ENCODE measurements at places on chromosomes 7 and 10.

- peak; percentile 42 for DNase-seq
These were observed 70.9 kb downstream of the GCC1 start for GRCh38 chr7:127514499-127514898.

DNA sequence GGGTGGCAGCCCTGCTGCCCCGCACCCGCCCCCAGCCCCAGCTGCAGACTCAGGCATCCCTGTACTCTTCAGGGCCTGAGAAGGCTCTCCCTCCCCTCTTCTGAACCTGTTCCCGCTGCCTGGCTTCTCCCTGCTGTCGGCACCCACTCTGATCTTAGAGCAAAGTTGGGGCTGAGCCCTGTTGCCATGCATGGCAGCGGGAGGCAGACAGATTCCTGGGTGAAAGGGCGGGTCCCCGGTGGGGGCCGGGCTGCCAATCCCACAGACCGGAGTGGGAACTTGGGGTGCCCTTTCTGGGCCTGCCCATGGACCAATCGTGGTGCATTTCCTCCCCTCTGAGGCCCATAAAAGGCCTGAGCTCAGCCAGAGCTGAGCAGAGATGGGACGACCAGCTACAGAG lies 80.7 kb downstream of the SPDYE5 start:
- DNase-seq, result no peak

DNA sequence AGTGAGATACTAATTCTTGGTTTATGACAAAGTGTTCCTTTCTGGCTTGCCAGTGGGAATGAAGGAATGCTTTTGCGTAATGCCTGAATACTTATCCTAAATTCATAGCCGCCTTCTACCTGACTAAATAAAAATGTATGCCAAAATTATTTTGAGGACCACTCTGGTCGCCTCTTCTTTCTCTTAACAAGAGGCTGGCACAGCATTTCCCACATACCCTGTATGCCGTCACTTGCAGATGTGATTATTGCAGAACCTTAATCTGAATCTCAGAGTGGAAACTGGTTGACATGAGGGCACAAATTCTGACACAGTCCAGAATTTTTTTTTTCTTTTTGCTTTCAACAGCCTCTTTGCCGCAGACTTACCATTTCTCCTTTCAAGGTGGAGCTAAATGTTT lies 124.6 kb upstream of the GLCCI1 start:
- no peak for DNase-seq

- no peak for DNase-seq
These were observed 38.9 kb downstream of the TCF7L2 start for GRCh38 chr10:112988839-112989406.

DNA sequence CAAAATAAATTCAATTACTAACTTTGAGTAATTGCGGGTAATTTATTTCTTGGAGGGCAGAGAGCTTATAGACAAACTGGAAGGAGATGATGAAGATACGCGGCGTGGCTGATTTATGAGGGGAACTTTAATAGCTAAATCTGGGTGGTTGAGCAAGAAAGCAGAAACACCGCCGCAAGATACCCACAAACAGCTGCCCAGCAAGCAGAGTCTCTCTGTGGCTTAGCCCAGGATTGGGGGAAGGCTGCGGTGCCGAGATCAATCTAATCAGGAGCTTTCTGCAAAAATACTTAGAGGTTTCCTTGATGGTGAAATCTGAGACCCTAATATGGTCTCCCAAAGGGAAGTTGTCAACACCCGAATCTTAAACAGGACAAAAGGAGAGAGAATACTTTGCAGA lies 94.9 kb upstream of the MGMT start:
- no peak for DNase-seq

GRCh38 chr10:33459602-33460001 lies 125.1 kb upstream of the NRP1 start:
- no peak for DNase-seq

DNA sequence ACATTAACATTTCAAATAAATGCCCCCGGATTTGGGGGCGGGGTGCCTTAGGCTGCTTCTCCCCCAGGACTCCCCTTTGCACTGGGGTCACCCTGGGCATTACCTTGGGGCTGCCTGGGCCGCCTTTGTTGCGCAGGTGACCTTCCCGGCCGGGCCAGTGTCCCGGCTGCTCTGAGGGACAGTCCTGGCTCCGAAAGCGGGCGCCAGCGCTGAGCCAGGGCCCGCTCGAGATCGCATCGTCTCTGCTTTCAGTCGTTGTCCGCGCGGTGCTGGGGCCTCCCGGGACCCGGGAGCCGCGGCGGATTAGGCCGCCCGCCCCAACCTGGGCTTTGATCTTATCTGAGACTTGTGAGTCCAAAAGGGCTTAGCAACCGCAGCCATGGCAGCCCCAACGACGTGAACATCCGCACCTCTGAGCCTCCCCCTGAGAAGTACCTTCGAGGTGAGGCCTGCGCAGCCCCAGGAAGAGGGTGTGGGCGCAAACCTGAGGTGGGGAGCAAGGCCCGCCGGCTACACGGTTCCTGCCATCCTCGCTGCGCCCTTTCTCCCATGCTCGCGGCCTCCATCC lies 14.8 kb upstream of the WAPL start:
- no peak for DNase-seq

DNA sequence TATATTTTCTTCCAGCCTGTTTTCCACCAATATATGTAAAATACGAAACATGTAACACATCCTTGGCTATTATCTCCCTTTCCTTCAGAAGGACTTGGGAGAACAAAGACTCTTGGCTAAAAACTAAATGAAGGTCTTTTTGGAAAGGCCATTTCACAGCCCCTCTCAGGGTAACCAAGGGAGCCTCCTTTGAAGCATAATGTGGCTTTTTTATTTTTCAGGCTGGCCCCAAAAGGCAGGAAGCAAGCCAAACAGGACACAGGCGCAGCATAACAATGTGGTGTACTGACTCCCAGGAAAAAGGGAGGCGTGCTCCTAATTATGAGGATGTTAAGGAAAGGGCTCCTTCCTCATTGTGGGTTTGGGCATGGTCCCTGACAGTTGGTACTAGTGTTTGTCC lies 30.3 kb upstream of the CCSER2 start:
- DNase-seq, result no peak

DNA sequence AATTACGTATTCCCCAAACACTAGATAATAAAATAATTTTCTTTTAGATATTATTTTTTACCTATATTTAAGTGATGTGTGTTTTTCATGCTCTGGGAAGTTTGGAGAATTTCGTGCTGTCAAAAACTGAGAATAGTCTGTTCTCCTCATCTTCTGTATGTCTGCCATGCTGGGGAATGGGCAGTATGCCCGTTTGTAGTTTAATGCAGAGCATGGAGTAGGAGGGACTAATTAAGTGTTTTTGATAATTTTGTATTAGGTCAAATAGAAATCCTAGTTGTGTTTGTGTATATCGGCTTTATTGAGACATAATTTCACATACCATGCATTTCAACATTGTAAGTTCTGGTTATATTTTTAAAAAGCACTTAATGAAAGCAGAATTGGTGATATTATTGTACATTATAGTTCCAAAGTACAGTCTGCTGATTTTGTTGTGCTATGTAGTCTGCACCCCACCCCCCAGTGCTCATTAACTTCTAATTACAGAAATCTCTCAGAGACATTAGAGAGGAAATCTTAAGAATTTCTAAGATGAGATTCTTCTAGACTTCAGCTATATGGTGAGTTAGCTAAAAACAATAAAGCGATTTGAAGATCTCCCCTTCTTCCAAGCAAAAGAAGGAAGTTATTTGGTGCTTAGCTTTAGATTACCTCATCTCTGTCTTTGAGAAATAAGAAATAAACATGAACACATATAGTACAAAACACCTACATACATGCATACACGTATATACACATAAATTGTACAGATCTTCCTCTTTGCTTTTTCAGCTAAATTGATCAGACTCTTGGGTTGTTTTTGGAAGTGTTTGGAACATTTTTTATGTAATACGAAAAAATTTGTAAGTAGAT lies 22.2 kb downstream of the ZRANB1 start:
- no peak for DNase-seq

DNA sequence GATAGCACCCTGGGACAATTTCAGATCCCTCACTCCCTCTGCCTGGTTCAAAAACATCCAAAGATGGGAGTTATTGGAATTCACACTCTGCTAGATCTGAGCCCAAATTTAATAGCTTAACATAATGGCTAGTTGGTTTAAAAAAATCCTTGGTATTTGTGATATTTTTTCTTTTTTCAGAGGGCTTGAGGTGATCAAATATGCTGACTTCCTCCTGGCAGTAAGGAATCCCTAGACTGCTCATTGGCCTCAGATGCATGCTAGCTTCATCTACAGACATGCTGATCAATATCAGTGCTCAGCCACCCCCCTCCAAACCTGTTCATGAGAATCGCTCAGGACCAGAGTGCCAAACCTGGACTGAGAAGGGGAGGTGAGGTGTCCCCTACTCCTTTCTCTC lies 74.7 kb upstream of the PLPP4 start:
- DNase-seq, result no peak

GRCh38 chr7:142409471-142409870 lies 151.6 kb upstream of the PRSS58 start:
- no peak for DNase-seq

DNA sequence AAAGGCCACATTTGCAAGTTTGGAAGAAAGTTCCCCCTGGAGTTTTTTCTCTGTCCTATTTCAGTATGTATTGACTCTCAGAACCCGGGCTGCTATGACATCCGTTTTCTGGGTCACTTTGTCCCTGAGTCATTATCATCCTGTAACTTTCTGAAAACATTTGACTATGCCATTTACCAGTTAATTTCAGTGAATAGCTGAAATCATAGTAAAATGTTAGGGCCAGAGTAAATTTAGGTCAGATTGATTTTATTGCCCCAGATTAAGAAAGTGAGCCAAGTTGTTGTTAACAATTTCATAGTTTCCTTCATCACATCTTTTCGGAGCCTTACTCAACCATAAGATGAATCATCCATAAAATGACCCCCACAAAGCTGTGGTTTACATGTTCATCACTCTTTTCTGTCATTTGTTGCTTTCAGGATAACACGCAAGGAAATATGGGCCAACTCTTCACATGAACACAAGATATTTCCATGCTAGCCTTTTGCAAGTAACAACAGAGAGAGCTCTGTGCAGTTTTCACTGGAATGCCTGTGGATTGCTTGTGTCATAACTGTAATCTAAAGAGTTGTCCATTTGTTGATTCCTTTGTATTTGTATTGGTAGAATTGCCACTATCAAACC lies 3.9 kb upstream of the MACC1 start:
- DNase-seq, result no peak

- DNase-seq, result no peak
These were observed 36.2 kb downstream of the SYPL1 start for GRCh38 chr7:106075937-106076336.

DNA sequence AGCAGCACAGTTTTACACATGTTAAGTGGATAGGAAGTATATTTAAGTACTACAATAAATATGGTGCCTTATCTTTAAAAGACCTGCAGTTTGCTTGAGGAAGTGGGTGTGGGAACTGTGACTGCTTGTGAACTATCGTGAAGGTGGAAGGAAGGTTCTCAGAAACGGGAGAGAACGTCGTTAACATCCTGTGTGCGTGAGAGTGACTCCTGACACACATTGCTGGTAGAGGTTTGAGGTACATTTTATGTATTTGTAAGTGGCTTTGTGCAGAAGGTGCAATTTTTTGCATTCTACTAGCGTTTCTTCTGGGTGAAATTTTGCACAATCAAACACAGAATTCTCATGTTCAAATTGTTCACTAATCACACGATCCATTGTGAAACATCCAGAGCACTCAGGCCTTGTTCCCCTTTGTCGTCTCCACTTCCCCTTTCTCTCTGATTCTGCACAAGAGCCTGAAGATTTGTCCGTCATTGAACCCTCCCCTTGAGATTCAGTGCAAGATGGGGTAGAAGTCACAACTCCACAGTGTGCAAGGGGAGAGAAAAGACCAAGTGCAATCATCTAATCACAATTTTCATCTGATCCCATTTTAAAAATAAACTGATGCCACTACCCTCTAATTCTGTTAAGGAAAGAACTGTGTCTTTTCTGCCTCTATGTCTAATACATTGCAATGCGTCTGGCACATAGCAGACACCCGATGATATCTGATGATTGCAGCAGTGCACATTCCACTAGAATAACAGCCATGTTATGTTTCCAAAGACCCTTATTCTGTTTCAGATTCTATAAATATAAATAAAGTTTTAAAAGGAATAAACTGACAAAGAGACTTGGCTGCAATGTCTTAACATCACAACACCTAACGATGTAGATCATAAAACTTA lies 279.9 kb downstream of the NEBL start:
- no peak for DNase-seq

GRCh38 chr10:1274701-1275544 lies 218.7 kb downstream of the WDR37 start:
- DNase-seq, result no peak

- no peak for DNase-seq
These were observed 83.6 kb downstream of the FAM53B start for GRCh38 chr10:124660404-124661125.

DNA sequence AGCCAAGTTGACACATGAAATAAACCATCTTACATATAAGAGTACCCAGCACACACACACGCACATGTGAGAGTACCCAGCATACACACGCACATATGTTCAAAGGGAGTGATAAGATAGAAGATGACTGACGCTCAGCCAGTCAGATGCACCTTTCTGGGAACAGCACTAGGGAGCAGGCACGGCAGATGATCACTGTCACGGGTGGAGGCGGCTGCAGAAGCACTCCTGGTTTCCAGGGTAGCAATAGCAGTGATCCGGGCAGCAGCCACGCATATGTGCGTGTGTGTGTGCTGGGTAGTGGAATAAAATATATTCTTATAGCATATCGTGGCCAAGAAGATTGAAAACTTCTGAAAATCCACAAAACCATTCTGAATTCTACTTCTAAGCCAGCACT lies 85.8 kb upstream of the NAMPT start:
- no peak for DNase-seq

GRCh38 chr7:6071406-6071805 lies 40.2 kb downstream of the ANKRD61 start:
- DNase-seq, result no peak

DNA sequence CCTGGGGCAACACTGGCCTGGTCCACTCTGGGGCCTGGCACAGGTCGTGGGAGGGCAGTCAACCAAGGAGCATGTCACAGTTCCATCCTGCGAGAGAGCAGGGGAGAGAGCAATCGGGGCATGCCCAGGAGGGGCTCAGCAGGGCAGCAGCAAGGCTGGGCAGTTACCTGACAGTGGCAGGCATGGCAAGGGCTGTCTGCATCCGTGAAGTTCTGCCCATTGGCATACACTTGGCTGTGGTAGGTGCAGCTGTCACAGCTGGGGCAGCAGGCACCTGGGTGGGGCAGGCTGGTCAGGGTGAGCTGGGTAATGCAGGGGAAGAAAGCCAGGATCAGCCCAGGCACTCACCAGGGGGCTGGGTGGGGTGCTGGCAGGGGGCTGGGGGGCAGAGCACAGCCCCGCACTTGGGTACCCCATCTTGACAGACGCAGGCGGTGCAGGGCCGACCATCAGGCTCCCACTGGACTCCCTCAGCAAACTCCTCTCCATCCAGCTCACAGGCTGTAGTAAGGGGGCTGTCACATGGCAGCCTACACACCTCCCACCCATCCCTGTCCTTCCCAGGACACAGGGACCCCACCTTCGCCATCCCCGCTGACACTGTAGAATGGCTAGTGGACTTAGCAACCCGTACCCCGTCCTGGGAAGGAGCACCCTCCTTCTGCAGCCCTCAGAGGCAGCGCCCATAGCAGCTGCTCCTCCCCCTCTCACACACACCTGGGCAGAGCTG lies 17.8 kb downstream of the KCP start:
- DNase-seq, result no peak

- DNase-seq, result peak; percentile 99
These were observed 570.8 kb upstream of the MGMT start for GRCh38 chr10:128896116-128896795.
